GM12891 (cell line): ENCODE measurements at places on chromosomes 1 and 21.

- DNase-seq, result no peak
Measured at GRCh38 chr1:207191776-207192175, 87.7 kb downstream of the C4BPA start.

- DNase-seq, result no peak
Measured at GRCh38 chr21:45670731-45671130, 27.2 kb downstream of the PCBP3 start.

GRCh38 chr1:85585799-85586198, 5.2 kb downstream of the CCN1 start:
- DNase-seq, result no peak

GRCh38 chr1:227586733-227587132, 23.4 kb downstream of the ZNF678 start:
- no peak for DNase-seq

DNA sequence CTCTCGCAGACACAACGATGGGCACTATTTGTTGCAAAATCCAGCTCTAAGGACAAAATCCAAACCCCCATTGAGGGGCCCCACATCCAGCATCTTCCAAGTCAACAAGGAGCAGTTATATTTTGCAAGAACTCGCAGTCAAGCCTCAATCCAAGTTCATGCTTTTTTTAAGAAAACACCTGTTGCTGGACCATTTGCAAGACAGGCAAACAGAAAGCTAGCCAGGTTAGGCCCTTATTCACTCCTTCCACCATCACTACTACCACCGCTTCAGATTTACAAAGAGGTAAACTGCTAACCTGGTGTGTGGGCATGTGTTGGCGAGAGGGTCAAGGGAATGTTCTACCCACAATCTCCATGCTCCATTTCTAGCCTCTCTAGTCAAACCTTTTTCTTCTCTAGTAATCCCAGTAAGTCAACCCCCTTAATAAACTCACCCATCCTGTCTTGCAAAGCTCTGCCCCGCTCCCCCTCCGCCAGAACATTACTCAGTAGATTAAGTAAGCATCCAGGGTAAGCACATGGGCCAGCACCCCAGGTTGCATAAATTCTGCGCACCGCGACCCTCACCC, 703 bp downstream of the ERI3 start:
- no peak for DNase-seq

GRCh38 chr1:74334147-74334546, 99.0 kb downstream of the TNNI3K start:
- no peak for DNase-seq

- no peak for DNase-seq
Measured at GRCh38 chr1:173423291-173423690, 53.8 kb upstream of the PRDX6 start.

GRCh38 chr21:22223385-22223784, 1225.2 kb downstream of the NCAM2 start:
- DNase-seq, result no peak

DNA sequence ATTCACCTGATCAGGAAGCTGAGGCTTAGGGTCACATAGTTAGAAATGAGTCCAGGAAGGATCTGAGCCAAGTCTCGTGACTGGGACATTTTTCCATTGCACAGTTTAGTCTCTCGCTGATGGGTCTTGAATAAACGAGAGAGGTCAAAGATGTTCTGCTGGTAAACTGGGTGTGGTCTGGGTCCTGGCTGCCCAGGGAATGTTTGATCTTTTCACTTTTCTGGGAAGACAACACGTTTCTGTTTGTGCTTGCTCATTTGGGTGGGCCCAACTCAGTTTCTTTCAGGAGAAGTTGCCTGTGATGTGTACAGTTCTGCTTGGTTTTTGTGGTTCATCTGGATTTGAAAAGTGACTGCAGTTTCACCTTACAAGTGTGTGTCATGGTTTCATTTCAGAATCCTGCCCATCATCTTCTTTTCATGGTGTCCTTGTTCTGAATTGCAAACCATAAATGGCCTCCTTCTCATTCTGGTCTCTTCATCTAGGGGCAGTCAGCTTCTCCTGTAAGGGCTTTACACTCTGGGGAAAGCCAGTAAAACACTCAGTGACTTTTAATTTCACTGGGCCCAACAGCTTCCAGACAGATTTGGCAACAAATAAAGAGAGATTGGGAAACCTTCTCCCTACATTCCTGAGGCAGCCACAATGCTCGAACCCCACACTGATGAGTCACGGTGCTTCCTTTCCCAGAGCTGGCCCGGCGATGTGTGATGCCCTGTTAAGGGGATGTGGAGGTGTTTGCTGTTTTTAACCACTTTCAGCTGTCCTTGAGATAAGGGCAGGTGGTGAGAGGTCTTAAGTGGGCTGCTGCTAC, 7.2 kb upstream of the TACSTD2 start:
- no peak for DNase-seq

- no peak for DNase-seq
Measured at GRCh38 chr21:43949499-43950208, 62.5 kb upstream of the TRAPPC10 start.
